Stimulated activated CD8-positive, alpha-beta memory T cell treated with anti-CD3 and anti-CD28 coated beads, Interleukin-2, amount 100 ng/mL, for 1 hour (primary cell): ENCODE measurements at places on chromosomes 11 and 22.
A peak's percentile ranks its signal among the peaks of the same experiment; 100 is the strongest.

DNA sequence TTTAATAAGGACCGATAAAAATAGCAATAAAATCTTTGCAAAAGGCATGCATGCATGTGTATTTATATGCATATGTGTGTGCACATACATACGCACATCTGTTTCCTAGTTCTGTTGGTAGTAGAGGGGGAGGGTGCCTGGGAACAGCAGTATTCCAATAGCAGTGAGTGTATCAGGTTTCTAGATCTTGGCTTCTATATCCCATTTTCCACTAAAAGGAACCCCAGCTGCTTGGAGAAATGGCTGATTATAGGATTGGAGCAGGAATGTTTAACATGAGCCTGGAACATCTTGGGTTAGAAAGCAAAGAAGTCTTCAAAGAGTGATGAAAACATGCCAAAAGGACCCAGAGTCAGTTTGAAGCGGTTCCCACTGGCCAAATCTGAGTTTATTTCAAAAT, 21.0 kb downstream of the TNRC6B start:
- DNase-seq, result no peak

DNA sequence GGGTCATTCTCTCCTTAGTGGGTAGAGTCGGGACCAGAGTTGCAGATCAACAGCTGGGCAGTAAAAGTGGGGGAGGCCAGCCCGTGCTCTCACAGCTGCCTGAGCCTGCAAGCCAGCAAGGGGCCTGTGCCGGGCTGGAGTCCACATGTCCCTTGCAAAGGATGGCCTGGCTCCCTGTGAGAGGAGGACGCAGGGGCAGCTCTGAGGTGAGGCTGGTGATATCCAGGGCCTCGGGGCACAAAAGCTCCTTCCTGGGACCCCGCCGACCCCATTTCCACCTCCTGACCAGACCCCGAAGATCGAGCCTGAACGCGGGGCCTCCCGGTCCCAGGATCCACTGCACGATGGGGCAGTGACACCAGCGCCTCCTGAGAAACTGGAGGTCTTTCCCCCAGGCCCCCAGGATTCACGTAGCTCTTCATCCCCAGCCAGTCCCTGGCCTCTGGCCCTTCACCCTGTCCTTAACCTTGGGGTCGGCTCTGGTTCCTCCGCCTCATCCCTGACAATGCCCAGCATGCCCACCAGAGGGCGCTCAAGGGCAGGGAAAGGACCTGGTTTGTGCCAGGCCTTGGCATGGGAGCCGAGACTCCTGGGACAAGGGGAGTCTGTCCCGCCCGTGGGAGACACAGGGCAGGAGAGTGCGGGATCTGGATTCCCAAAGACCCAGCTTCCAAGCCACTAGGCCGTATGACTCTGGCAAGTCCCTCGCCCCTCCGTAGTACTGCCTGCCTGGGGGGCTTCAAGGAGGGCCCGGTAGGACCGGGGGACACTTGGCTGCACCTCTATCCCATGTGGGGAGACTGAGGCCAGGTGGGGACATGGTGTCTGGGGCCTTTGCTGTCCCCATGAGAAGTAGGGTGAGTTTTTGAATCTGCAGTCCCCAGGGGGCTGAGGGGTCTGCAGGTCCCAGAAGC, 17.8 kb upstream of the WNT7B start:
- peak; percentile 69 for DNase-seq

GRCh38 chr11:35868491-35868890, 75.4 kb upstream of the LDLRAD3 start:
- no peak for DNase-seq

DNA sequence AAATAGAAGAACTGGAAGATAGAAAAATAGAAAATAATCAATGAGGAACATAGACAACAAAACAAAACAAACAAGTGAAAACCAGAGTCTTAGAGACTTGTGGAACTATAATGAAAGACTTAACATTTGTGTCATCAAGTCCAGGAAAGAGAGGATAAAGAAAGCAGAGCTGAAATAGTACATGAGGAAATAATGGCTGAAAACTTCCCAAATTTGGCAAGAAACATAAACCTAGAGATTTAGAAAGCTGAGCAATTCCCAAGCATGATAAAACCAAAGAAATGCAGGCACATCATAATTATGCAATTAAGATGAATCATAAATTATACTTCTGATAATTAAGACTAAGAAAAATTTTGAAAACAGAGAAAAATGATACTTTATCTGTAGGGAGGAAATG, 614.5 kb downstream of the ETS1 start:
- no peak for DNase-seq

DNA sequence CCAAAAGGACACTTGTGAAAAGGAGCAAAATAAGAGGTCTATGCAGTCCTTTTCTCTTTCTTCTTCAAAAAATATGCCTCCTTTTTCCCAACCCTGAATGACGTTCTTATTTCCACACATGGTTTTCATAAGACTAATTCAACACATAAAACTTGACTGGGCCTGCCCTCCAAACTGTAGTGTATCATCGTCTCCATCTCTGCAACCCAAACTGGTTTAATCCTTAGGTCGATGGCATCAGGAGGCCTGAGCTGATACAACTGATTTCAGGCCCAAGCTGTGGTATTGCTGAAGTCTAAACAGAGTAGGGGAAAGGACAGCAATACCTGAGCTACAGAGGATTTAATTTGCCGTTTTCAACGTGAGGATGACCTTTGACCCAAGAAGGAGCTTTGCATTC, 130.0 kb upstream of the MTNR1B start:
- DNase-seq, result no peak

- no peak for DNase-seq
Measured at GRCh38 chr22:47154621-47155081, 392.2 kb downstream of the TBC1D22A start.

DNA sequence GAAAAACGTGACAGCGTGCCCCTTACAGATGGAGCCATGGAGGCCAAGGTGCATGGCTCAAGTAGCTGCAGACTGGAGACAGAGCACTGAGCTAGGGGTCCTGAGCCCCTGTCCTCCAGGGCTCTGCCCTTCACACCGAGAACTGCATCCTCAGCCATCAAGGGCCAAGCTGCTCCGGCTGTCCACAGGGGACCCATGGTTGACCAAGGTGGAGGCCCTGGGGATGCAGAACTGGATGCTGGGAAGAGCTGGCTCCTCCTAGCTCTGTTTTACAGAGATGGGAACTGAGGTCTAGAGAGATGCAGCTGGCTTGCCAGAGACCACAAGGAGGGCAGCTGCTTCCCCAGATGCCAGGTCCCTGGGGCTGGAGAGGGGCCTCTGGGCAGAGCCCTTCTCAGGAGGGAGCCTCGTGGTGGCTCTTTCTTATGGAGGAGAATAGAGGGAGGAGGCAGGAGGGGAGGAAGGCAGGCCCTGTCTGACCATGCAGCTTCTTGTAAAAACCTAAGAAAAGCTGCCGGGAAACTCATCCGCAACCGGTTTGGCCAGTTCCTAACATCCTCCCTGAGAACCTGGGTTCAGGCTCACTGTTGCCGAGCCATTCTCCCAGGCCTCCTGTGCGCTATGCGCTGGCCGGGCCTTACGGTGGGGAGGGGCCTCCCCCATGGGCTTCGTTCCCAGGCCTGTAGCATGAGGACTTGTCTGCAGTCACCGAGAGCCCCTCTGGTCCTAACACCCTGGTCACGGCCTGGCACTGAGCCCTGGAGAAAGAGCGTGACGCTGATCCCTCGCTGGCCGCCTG, 80.6 kb downstream of the WNT7B start:
- no peak for DNase-seq

DNA sequence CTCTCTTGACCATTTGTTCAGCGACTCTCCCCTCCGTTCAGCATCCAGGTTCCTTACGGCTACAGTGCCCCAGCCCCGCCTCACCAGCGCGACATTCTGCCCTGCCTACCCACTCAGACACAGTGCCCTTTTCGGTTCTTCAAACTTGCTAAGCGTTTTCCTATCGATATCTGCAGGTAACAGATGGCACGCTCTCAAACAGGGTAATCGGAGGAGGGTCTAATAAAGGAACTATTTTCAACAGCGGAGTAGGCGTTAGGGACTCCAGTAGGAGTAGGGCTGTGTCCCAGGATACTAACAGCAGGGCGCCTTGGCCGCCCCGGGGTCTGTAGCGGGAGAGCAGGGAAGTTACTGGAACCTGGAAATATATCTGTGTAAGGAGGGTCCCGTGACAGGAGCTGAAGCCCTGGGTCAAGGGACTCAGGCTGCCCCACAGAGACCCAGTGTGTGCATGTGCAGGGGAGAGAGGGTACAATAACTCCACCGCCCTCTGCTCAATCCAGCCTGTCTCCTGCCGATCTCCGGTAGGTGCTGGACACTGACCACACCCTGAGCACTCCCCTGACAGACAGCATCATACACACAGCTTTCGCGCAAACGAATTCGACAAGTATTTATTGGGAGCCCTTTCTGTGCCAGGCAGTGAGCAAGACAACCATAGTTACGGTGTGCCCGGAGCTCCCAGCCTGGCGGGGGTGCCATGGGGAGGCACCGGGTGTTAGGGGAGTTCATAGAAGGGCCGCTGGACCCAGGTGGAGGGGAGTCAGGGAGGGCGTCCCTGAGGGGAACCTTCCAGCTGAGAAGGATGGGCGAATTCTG, 2.1 kb downstream of the KLHL35 start:
- no peak for DNase-seq

- DNase-seq, result no peak
Measured at GRCh38 chr11:962688-963087, 37.0 kb downstream of the AP2A2 start.

GRCh38 chr11:92154110-92154509, 70.5 kb upstream of the FAT3 start:
- no peak for DNase-seq

DNA sequence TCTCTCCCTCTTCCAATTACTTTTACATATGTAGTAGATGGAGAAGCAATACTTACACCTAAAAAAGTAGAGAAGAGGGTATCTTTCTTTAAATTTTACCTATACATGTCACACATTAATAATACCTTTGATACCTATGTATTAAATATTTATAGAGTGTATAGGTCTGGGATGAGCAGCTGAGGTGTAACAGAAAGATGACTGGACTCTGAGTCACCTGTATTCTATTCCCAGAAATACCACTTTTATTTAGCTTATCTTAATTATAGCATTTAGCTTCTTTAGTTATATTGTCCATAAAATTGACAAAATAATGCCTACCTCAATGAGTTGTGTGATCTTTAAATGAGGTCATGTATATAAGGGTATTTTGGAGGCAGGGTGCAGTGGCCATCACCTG, 30.6 kb upstream of the YAP1 start:
- no peak for DNase-seq

GRCh38 chr11:7546324-7546791, 32.6 kb downstream of the PPFIBP2 start:
- no peak for DNase-seq

DNA sequence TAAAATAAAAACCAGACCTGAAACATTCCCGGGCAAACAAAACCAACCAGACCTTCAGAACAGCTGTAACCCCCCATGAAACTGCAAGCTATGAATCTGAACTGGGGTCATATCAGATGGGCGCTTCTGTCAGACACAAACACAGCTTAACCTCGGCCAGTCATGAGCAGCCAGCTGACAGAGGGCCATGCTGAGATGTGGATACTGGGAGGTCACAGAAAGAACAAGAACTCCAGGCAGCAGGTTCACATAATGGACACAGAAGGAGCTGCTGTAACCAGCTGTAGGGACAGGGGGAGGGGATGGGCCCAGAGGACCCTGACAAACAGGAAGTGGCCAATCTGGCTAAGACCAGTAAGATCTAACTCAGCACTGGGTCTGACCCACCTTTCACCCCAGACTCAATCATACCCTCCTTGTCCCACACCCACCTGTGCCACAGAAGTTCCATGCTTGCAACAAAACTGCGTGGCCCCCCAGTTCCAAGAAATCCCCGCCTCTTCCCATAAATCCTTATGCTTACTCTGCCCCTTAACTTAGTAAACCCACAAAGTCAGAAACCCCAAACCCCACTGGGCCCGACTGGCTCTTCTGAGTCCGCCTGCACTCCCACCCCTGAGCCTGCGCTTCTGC, 4.0 kb downstream of the APOL4 start:
- no peak for DNase-seq

GRCh38 chr11:59259867-59260475, 47.2 kb upstream of the MPEG1 start:
- DNase-seq, result no peak

DNA sequence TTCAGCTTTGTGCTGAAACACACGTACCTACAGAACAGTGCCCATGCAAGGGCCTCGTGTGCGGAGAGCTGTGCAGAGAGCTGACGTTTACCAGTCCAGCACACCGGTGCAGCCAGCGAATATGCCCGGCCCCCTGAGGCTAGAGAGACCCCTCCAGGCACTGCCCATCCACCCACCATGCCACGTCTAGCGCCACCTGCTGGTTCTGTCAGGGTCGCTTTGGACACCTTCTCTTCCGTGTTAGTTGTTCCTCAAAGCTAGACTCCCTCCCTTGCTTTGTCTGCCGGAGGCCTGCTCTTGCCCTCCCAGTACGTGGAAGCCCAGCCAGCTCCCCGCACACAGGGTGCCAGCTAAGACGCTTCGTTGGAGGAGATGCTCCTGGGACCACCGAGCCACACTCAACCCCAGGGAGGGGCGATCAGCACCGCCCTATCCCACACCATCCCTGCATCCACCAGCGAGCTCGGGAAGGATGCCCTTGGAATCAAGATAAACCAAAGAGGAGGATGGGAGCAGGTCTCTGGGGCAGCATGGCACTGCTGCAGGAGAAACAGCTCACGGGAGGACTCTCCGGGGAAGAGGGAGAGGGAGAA, 43.4 kb downstream of the CPT1A start:
- peak; percentile 18 for DNase-seq

GRCh38 chr22:50327711-50328019, 853 bp upstream of the DENND6B start:
- DNase-seq, result no peak

DNA sequence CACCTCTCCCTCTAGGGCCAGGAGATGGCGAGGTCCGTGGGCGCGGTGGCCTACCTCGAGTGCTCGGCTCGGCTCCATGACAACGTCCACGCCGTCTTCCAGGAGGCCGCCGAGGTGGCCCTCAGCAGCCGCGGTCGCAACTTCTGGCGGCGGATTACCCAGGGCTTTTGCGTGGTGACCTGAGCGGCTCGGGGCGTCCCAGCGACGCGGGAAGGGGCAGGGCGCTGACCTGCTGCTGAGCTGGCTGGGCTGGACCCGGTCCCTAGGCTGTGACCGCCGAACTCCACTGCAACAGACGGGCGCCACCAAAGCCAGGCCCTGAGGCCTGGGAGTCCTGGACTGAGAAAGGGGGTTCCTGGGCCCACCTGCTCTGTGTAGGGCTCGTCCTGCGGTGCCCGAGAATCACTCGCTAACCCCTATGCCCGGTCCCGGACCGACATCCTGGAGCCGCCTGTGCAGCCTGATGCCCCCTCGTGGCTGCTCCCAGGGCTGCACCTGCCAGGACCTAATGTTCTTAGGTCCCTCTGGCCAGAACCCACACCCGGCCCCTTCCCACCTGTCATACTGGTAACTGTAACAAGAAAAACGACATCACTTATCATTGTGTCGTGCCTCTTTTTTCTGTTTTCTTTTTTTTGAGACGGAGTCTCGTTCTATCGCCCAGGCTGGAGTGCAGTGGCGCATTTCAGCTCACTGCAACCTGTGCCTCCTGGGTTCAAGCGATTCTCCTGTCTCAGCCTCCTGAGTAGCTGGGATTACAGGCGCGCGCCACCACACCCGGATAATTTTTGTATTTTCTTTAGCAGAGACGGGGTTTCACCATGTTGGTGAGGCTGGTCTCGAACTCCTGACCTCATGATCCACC, 15.0 kb downstream of the RHOD start:
- peak; percentile 43 for DNase-seq
